Sciatic nerve (tissue), 2 donors: ENCODE measurements at places on chromosomes 2 and 18. TPM values are rescaled to one million over a fixed set of nuclear protein-coding genes. Genes with fewer than 3 reads are reported as not detected.

The LONRF2 gene
- 11.4 TPM for total RNA-seq

The SERPINB13 gene
- total RNA-seq = not detected

The PROKR1 gene
- total RNA-seq = 0.18 TPM

The C2orf81 gene
- 4.4 TPM for total RNA-seq

The CPO gene
- total RNA-seq = 0.89 TPM

GRCh38 chr2:218997731-218998130 is 4.5 kb upstream of the CRYBA2 start:
- DNase-seq = no peak

DNA sequence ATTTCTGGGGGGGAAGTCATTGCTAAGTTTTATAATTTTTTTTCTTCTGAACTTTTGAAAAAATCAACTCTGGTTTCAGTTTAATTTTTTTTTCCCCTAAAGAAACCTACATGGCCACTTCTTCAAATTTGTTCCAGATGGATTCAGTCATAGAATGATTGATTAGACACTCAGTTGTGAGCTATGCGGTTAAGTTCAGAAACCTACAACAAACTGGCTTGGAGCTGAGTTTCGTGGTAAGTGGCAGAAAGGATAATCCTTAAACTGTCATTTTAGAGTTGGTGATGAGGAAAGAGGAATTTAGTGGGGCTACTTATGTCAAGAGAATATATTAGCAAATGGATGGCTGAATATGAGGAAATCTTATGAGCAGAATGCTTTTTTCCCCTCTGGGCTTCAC is 23.7 kb downstream of the EFEMP1 start:
- DNase-seq = no peak

GRCh38 chr18:30763902-30764350 is 278.6 kb downstream of the DSC3 start:
- no peak for DNase-seq

DNA sequence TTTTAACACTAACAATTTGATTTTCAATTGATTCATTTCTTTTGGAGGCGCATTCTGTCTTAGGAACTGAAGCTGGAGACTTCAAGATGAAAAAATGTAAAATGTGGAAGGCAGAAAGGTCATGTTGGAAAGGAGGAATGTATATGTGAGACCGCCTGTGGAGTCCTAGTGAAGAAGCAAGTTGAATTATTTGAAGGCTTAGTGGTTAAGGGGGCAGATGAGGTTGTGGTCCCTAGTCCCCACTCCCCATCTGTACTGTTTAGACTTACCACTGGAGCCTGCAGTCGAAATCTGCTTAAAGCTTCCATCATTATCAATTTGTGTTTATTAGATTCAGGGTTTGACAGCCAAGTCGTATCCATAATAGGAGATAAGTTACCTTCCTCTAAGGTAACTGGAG is 15.4 kb upstream of the MIB1 start:
- no peak for DNase-seq

DNA sequence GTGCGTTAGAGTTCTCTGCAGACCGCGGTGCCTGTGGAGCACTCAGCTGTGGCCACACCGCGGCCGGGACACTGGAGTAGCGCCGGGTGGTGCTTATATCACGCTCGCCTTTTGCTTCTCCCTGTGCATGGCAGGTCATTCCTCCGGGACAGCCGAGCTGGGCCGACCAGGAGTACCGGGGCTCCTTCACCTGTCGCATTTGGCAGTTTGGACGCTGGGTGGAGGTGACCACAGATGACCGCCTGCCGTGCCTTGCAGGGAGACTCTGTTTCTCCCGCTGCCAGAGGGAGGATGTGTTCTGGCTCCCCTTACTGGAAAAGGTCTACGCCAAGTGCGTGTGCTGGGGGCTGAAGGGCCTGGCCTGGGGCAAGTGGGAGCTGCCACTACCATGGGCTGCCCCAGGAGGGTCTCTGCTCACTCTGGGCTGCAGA is 4.2 kb downstream of the CAPN10 start:
- DNase-seq = peak; percentile 57

- DNase-seq = no peak
These were observed 519.1 kb downstream of the RNF144A start for GRCh38 chr2:7436096-7436906.

DNA sequence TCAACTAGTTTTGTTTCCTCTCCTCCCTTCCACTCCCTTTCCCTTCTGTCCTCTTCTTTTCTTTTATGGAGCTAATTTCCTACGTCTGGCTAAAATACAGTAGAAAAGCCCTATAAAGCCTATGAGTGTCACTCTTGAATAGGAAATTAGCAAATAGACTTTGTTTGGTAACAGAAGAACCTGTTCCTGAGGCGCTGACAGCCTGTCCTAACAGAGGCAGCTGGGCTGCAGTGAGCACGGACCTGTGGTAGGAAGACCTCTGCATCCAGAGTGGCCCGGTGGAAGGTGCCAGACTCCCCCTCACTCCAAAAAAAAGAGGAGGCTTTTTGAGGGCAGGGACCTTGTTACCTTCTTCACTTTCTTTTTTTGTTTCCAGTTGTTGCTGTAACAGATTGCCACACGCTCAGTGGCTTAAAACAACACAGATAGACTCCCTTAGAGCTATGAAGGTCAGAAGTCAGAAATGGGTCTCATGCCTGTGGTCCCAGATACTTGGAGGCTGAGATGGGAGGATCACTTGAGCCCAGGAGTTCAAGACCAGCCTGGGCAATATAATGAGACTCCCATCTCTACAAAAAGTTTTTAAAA is 81.2 kb upstream of the TXNDC2 start:
- no peak for DNase-seq

DNA sequence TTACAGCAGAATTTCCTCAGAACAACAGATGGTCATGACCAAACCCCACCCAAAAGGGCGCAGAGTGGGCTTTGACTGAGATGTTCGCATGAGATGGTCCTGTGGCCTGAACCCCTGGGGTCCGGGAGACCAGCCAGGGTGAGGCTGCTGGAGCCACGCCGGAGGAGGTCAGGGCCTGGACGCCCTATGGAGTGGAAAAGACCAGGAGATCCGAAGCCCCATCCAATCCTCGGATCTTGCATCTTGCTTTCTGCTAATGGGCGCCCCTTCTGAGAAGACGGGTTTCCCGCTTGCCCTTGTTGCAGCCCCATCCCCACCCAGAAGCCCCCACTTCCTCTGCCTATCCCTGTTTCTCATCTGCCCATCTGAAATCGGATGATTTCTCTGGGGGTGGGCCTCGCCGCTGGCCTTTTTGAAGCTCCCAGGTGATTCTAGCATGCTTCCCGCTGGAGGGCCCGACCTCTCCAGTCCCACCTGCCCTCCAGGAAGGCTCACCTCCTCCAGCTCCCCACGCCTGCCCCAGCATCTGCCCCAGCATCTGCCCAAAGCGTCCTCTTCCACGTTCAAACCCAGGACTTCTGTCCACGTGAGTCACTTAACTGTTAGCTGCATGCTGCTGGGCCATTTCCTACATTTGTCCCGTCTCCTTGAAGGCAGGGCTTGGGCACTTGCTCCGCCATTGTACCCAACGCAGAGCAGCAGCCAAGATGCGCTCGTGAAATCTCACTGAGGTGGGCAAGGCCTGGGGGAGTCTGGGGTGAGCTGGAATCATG is 4.3 kb upstream of the CNDP1 start:
- DNase-seq = no peak

GRCh38 chr2:234492717-234493485 is 4.0 kb downstream of the ARL4C start:
- no peak for DNase-seq

GRCh38 chr2:160932960-160933359 is 227.3 kb upstream of the TANK start:
- DNase-seq = no peak

- DNase-seq = no peak
These were observed 271.8 kb downstream of the SRBD1 start for GRCh38 chr2:45339253-45339652.

- DNase-seq = no peak
These were observed 15.7 kb downstream of the C1QL2 start for GRCh38 chr2:119142824-119143223.

DNA sequence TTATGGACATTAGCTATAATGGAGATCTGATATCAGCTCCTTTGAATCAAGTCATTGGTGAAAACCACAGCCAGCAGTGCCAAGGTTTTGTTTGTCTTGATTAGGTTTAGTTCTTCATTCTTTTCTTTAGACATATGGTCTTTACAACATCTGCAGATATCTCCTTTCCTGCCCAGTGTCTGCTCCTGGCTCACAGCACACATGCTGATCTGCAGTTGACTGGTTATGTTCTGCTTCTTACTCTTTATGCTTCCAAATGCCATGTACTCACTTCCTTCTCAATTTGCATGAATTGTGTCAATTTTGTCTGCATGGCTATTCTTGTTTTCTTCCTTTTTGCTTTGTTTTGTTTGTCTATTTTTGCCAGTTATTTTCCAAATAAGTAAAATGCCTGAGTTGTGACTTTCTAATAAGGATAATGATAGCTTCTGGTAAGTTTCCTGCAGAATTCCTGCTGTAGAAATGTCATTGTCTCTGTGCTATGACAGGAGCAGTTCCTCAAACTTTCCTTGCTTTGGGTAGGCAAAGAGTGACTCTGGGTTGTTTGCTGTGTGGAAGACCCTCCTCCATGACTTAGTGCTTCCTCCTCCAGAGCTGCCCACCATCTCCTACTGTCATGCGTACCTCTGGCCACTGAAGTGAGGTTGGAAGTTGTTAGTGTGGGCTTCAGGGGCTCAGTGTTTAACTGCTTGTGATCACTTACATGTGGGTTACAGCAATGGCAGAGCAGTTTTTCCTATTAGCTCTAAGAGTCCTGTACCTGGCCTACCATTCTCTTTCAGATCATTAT is 8.2 kb downstream of the ARHGAP25 start:
- no peak for DNase-seq

DNA sequence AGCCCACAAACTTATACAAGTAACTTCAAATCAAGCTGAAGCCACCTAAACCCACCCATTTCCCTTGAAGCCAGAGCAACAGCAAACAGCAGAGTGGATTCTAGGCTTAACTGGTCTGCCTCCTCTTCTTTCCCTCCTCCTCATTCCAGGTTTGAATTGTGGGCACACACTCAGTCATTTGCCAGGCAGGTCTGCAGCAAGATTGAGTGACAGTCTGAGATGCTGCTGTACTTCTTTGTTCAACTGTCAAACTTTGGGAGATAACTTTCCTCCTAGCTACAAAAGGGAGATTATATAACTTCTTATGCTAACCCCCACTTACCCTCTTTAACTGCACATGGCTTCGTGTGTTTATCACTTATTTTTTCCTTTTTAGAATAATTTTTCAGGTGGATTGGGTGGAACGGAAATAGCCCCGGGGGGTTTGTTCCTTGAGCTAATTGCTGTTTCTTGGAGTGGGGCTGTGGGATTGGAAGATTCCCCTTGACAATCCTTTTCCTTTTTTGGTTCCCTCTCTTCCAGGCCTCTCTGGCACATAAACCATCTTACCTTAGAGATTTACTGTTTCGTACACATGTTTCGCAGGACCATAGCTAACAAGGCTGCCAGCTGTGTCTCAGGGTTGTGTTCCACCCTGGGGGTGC is 55.0 kb downstream of the RNF144A start:
- DNase-seq = no peak

- no peak for DNase-seq
These were observed 59.5 kb downstream of the LHCGR start for GRCh38 chr2:48695991-48696390.

GRCh38 chr18:1778496-1779178 is 792.7 kb downstream of the METTL4 start:
- DNase-seq = no peak
